ENCODE measurements at places on chromosomes 2 and 18.

- no peak for DNase-seq
Measured at GRCh38 chr2:63038034-63038433, 12.6 kb upstream of the OTX1 start.

DNA sequence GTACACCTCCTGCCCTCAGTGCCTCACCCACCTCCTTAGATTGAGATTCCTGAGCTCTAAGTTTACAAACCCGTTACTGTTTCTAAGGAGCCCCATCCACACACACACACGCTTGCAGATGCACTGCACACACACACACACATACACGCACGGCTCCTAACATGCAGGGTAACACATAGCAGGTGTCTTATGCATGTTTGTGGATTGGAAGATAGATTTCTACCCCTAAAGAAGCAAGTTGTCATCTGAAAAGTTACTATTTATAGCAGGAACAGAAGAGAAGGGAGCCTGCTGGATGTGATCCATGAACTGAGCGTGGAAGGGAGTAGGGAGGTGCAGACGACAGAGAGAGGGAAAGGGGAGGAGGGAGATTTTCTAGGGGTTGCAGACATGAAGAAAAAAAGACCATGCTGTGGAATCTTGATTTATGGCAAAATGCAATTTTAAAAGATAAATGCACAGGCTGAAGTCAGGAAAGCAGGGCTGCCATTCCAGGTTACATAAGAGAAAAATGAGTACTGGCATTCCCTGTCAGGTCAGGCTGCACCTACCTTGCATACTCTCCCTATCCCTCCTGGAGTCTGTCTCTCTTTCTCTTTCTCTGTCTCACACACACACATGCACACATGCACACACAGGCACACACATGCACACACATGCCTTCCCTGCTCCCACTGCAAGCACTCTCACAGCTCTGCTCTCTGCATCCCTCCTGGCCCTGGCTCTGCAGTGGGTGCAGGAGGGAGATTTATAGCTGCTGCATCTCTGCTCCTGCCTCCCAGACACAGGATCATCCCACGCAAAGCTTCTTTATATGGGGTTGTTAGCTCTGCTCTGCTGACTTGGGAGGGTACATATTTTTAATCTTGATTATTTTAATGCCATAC lies 192.6 kb upstream of the MYT1L start:
- no peak for DNase-seq

GRCh38 chr2:6657855-6658254 lies 207.9 kb downstream of the CMPK2 start:
- no peak for DNase-seq

DNA sequence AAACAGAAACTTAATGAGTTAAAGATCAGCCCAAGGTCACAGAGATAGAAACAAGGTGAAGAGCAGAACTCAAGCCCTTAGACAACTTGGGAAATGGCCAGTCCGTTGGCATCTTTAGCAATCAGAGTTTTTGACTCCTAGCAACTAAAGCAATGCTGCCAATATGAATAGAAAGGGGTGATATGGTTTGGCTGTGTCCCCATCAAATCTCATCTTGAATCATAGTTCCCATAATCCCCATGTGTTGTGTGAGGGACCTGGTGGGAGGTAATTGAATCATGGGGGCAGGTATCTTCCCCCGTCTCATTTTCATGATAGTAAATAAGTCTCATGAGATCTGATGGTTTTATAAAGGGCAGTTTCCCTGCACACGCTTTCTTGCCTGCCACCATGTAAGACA lies 170.2 kb downstream of the DDX1 start:
- no peak for DNase-seq

All from T-cell (primary cell).